Lower leg skin (tissue), 4 donors: ENCODE measurements at places on chromosomes 2 and 18. TPM values are rescaled to one million over a fixed set of nuclear protein-coding genes. Genes with fewer than 3 reads are reported as not detected.

- no peak for DNase-seq
These were observed 35.2 kb downstream of the COPS8 start for GRCh38 chr2:237120916-237121315.

DNA sequence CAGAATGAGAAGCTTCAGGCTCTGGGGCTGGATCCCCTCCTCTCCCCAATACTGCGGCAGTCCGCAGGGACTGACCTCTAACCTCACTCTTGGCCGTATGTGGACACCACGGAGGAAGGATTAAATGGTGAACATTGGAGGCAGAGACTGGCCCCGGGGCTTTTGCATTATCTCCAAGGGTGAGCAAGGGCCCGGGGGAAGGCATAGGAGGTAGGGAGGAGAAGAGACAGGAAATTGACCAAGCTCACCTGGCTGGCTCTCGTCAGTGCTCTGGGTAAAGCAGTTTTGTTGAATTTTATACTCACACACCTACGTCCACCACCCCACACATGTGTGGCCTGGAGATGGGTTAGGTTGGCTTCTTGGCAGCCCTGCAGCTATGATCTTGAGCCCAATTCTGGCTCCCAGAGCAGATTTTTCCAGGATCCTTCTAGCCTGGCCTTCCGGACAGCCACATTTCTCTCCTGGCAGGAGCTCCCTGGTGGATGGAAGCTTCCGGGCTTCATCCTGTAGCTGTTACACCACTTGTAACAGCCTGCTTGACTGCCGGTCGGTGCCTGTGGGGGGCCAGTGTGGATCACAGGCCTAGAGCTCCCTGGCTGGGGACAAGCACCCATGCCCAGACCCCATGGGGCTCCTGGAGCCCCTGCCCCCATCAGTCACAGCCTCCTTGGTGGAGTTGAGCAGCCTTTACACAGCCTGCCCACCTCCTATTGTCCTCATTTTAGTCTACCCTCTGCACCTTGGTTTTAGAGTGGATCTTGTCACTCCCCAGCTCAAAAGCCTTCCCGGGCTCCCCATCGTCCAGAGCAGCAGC is 7.6 kb downstream of the ITM2C start:
- no peak for DNase-seq

Gene CKAP2L
- total RNA-seq = 1.7 TPM

- no peak for DNase-seq
These were observed 509.7 kb downstream of the TDRD15 start for GRCh38 chr2:21633466-21633865.
